ENCODE measurements at places on chromosomes 13 and 19. TPM values are rescaled to one million over a fixed set of nuclear protein-coding genes. Genes with fewer than 3 reads are reported as not detected.

DNA sequence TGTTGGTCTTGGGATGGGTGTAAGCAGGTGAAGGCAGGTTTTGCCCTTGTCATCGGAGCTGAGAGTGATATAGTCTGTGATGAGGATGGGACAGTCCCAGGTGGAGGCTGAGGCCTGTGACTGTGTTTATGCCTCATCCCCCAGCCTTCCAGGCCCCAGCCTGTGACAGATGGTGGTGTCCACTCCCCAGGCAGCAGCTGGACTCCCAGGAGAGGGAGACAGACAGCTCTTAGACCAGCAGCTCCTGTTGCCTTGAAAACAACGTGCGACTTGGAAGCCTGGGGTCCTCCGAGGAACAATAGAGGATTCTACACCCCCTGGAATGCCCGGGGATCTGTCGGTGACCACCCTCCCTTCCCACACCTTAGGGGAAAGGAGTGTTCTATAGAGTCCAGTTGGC is 63.8 kb downstream of the CHST8 start:
- peak; percentile 50 for DNase-seq

FFAR2 gene
- total RNA-seq = 0.97 TPM

- DNase-seq = no peak
Observed at GRCh38 chr19:15195371-15196334, 5.1 kb downstream of the NOTCH3 start.

LRRC63 gene
- total RNA-seq = not detected

KLK12 gene
- not detected for total RNA-seq

IGFL3 gene
- total RNA-seq = not detected

NLRP5 gene
- total RNA-seq = not detected

DNA sequence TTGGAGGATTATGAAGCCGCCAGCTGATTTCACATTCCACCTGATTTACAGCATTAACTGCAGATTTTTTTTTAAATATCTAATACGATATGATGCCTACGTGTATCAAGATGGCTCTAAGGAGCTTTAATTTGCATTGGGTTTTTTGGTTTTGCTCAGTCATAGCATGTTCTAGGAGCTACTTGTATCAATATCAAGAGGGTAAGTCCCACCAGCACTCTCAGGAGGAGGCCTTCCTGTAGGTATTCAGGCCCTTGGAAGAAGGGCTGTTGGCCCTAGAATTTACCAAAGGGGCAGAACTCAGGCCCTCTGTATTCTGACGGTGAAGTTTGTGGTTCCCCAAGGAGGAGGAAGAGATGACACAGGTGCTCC is 97.2 kb upstream of the IPO5 start:
- no peak for DNase-seq

DNA sequence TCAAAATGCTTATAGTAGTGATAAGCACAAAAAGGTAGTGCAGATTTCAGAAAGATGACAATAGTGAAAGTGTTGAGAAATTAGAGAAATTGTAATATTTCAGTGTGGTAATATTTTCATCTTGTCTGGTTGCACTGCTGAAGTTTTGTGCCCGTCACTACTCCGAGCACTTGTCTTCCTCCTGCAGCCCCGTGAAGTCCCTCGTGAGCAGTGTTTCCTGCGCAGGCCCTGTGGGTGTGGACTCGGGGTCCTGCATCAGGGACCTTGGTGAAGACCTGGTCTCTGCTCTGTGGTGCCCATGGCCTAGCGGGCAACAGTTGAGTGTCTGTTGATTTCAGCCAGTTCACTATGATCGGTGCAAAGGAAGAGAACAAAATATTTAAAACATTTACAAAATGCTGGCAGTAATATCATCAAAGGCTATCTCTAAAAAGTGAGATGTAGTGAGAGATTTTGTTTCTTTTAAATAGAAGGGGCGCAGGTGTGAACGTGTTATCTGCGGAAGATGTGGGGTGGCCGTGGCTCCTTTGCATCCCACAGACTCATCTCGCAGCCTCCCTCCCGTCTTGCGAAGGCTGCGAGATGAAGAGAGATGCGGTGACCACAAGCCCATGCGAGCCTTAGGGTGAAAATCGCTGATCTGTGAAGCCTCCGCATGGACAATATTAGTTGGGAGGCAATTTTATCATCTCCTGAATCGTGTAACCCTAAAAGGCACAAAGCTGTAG is 27.7 kb upstream of the DCUN1D2 start:
- no peak for DNase-seq

GRCh38 chr19:55901369-55902079 is 30.6 kb downstream of the NLRP13 start:
- no peak for DNase-seq

DNA sequence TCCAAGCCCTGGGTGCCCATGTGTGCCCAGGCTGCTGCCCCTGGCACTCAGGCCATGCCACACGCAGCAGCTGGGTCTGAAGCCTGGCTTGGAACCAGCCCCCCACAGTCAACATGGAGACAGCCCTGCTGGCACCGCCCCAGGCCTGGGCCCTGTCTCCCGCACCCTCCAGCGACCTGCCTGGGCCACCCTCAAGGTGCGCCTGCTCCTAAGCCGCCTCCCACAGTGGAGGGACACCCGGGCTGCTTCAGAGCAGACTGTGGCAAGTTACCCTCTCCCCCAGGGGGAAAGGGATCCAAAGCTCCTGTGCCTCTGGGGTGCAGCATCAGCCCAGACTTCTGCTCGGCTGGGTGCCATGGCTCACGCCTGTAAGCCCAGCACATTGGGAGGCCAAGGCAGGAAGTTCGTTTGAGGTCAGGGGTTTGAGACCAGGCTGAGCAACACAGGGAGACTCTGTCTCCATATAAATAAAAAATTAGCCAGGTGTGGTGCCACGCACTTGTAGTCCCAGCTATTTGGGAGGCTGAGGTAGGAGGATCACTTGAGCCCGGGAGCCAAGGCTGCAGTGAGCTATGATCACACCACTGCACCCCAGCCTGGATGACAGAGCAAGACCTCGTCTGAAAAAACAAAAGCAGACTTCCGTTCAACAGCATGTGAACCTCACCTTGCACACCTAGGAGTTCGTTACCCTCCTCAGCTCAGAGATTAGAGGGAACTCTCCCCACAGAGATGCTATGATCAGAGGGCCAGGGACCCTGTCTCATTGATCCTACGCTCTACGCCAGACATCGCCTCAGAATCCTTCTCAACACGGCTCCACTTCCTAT is 15.6 kb downstream of the ELL start:
- no peak for DNase-seq

DNA sequence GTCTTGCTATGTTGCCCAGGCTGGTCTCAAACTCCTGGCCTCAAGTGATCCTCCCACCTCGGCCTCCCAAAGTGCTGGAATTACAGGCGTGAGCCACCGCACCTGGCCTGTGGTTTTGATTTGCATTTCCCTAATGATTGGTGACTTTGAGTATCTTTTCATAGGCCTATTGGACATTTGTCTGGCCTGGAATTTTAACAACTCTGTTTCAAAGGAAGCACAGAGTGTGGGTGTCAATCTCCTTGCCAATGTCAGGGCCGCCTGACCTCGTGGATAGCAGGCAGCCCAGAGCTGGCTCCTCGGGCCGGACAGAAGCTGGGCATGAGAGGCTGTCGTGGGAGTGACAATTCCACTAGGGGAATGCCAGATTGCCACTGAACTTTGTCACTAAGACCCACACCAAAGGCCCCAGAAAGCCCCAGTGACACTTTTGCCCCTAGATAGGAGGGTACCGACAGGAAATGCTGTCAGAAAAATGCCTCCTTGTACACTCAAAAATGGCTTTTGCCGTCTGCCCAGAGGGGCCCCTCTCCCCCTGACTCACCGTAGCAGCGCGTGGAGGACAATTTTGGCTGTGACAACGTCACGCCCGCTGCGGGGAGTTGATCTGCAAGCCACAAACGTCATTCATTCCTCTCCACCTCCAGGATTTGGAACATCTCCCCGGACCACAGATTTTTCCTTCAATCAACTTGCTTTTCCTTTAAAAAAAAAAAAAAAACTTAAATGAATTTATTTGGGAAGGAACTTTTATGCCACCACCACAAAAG is 11.7 kb upstream of the ADGRE5 start:
- DNase-seq = no peak

DNA sequence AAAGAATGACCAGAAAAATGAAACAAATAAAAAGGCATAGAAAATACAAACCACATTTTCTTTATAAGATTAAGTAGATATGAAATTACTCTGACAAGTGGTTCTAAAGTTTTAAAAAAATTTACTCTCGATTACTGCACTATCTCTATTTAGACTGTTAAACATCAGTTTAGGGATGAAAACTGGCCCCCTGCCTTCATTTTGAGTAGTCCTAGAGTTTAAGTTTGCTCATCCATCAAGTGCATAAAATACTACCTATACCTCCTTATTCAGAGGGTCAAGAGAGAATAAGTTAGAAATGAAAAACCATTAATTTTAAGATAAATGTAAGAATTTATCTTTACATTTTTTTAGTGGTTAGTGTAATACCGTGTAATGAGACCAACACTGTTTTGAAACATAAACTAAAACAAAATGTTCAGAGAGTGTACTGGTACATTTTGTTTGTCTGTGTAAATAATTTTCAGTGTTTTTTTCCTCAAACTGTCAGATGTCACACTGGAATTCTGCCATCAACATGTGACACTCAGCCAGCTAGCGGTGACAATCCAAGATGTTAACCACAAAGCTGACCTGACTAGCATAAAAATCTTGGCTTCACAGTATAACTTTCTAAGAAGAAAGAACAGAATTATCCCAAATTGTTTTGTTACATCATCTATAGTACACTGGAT is 184.8 kb upstream of the PCDH20 start:
- DNase-seq = no peak

ZNF606 gene
- total RNA-seq = 13.8 TPM

DNA sequence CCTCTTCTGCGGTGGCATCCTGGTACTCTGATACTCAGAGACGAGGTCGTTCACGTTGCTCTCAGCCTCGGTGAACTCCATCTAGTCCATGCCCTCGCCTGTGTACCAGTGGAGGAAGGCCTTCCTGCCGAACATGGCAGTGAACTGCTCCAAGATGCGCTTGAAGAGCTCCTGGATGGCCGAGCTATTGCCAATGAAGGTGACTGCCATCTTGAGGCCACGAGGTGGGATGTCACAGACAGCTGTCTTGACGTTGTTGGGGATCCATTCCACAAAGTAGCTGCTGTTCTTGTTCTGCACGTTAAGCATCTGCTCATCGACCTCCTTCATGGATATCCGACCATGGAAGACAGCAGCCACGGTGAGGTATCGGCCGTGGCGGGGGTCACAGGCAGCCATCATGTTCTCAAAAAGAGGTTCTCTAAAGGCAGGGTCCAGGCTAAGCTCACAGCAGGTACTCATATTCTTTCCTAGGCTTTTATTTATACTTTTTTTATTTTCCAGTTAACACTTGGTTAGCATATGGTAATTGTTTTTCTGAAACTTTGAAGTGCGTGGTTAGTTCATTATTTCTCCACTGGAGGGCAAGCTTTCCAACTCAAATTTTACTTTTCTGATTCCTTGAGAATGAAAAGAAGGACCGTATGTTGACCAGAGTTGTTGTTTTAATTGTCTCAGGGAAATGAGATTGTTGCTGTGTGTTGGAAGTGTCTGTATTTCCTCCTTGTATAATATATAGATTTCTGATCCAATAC is 72.4 kb upstream of the RGCC start:
- DNase-seq = no peak

ERICH6B gene
- not detected for total RNA-seq

DNA sequence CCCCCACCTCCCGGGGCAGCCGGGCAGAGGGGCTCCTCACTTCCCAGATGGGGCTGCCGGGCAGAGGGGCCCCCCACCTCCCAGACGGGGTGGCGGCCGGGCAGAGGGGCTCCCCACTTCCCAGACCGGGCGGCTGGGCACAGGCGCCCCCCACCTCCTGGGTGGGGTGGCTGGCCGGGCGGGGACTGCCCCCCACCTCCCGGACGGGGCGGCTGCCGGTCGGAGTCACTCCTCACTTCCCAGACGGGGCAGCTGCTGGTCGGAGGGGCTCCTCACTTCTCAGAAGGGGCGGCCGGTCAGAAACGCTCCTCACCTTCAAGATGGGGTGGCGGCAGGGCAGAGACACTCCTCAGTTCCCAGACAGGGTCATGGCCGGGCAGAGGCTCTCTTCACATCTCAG is 43.9 kb downstream of the ZNF730 start:
- no peak for DNase-seq

- no peak for DNase-seq
Observed at GRCh38 chr13:21741396-21741979, 70.6 kb downstream of the FGF9 start.

SELENOV gene
- not detected for total RNA-seq

DNA sequence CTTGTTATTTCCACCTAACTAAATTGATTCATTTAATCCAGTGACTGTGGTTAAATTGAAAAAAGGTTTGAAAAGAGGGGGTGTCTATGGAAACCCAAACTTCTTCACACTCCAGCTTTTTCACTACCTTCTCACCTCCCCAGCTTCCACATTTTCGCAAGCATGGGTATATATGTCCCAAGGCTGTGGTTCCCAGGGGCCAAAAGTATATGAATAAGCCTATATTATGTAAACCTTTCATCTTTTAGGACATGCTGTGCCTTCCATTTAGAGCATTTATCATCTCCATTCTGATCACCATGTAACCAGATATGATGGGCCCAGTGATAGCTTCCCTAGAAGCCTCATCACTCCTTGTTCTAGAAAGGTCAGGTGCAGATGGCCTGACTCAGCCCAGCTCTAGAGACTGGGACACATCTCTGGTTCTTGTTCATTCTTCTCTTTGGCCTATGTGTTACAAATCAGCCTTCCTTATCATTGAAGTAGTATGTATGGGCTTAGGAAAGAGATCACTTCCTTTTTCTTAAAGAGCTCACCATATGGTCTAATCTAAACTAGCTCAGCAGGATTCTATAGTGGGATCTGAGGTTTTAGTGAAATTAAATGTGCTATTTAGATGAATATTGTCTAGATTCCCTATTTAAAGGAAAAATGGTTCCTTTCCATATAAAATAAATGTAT is 19.5 kb upstream of the ARL11 start:
- DNase-seq = no peak

KL gene
- 1.9 TPM for total RNA-seq

DNA sequence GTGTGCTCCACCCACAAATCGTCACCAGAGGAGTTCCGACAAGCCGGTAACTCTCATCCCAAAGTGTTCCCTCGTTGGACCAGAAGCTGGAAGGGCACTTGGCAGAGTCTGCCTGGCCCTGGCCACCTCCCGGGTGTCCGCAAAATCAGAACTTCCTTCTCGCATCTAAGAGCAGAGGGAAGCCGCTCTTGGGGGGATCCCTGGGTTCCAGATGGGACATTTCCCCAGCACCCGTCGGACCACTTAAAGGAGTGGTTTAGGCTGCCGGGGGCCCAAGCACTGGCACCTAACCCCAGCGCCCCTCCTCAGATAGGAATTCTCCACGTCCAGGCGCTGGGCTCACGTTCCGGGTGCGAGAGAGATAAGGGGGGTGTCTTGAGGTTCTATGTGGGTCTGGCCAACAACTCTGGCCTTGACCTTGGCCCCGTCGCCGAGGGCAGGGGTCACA is 857 bp upstream of the MAP2K7 start:
- DNase-seq = no peak

All from cardiac septum (tissue), 1 donor.